ENCODE measurements at places on chromosomes 7 and 10. TPM values are rescaled to one million over a fixed set of nuclear protein-coding genes. Genes with fewer than 3 reads are reported as not detected.
A peak's percentile ranks its signal among the peaks of the same experiment; 100 is the strongest.

SPDYE6 gene
- not detected for total RNA-seq

- DNase-seq = no peak
- no peaks in the 10 kb centered on the region for H3K27me3 ChIP-seq
- no peaks in the 10 kb centered on the region for H3K4me1 ChIP-seq
- no peak overlapping the region for H3K4me3 ChIP-seq
- no peaks in the 10 kb centered on the region for H3K36me3 ChIP-seq
Observed at GRCh38 chr10:52703451-52703850, 69.1 kb downstream of the MBL2 start.

FFAR4 gene
- total RNA-seq = not detected

- no peak overlapping the region for H3K4me3 ChIP-seq
- H3K4me1 ChIP-seq = no peaks in the 10 kb centered on the region
- H3K36me3 ChIP-seq = no peaks in the 10 kb centered on the region
- H3K27me3 ChIP-seq = no peaks in the 10 kb centered on the region
- no peak overlapping the region for H3K27ac ChIP-seq
Observed at GRCh38 chr7:133155642-133156041, 73.8 kb upstream of the CHCHD3 start.

DNA sequence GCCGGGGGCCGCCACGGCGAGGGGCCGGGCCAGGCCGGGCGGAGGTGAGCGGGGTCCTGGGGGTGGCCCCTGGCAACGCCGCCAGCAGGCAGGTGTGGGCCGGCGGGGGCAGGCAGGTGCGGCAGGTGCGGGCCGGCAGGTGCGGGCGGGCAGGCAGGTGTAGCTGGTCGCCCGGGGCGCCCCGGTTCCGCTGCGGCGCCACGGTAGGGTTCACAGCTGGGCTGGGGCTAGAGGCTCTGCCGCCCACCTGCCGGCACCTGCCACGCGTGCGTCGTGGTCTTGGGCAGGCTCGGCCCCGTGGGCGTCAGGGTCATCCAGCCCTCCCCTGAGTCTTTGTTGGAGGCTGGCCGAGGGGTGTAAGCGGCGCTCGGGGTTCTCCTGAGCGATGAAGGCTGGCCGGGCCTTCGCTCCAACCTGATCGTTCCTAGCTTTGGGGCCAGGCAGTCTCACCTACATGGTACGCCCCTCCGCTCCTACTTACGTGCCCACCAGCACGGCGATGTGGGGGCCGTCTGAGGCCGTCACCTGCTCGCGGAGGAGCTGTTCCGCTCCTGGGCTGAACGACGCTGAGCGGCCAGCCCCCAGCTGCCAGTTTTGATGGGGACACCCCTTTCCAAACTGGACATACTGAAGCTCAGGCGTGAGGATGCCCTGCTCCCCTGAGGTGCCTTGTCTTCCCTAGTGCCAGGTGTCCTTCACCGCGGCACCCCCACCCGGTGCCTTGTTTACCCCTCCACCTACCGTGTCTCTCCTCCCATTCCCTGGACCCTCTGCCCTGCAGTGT is 493 bp downstream of the ZMIZ2 start:
- peak overlapping the region; percentile 36 for H3K27ac ChIP-seq
- peaks cover 12% of the 10 kb centered on the region for H3K4me1 ChIP-seq
- no peak for DNase-seq
- no peaks in the 10 kb centered on the region for H3K36me3 ChIP-seq

STOX1 gene
- 1.2 TPM for total RNA-seq

GRCh38 chr7:22997871-22998518 is 15.9 kb downstream of the HYCC1 start:
- DNase-seq = no peak
- H3K4me1 ChIP-seq = no peaks in the 10 kb centered on the region
- no peaks in the 10 kb centered on the region for H3K36me3 ChIP-seq

THSD7A gene
- 6.8 TPM for total RNA-seq

C7orf33 gene
- not detected for total RNA-seq

OPALIN gene
- not detected for total RNA-seq

DNA sequence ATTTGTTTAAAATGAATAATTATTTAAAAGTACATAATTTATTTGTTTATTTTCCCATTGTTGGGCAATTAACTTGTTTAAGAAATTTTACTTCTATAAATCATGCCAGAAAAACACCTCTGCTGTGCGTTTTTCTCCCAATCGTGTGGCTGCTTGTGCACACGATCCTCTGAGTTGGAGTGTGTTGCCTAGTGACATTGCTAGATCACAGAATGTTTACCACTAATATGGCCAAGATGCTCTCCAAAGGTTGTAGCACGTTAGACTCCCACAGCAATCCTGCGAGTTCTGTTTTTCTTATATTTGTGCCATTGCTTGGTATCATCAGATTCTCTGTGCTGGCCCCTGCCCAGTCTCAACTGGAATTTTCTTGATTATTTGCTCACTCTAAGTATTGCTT is 207.1 kb upstream of the ADCY1 start:
- H3K36me3 ChIP-seq = no peaks in the 10 kb centered on the region
- no peaks in the 10 kb centered on the region for H3K4me1 ChIP-seq
- H3K4me3 ChIP-seq = no peak overlapping the region
- no peaks in the 10 kb centered on the region for H3K27me3 ChIP-seq
- no peak overlapping the region for H3K27ac ChIP-seq

GRCh38 chr7:158537516-158537882 is 50.1 kb downstream of the PTPRN2 start:
- no peaks in the 10 kb centered on the region for H3K4me1 ChIP-seq
- no peaks in the 10 kb centered on the region for H3K36me3 ChIP-seq
- H3K4me3 ChIP-seq = no peak overlapping the region
- DNase-seq = no peak
- H3K27me3 ChIP-seq = no peaks in the 10 kb centered on the region

MCM10 gene
- not detected for total RNA-seq

SNCG gene
- 35.5 TPM for total RNA-seq

GRCh38 chr10:89001024-89001728 is 10.6 kb downstream of the FAS start:
- H3K27me3 ChIP-seq = no peaks in the 10 kb centered on the region
- peaks cover 15% of the 10 kb centered on the region for H3K4me1 ChIP-seq
- H3K36me3 ChIP-seq = no peaks in the 10 kb centered on the region
- peak overlapping the region; percentile 99 for H3K27ac ChIP-seq
- DNase-seq = no peak
- no peak overlapping the region for H3K4me3 ChIP-seq

FAM25A gene
- total RNA-seq = not detected

DNA sequence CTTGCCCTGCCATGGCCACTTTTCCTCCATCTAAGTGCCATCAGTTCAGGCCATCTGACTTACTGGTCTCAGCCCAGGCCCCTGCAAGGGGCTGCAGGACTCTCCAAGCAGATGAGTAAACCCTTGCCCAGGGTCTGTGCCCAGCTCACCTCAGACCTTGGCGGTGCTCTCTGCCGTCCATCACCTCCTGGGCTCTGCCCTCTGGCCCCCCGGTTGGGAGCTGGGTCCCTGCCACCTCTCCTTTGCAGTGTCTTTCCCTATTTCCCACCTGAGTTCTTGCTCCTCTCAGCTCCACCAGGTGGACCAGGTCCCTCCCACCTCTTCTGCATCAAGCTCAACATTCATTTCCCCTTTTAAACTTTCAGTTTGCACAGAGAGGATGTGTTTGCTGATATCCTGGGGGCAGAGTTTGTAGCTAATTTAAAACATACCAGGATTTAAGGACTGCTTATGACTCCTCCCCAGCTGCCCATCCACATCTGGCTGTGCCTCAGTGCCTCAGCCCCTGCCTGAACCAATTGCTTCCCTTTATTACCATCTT is 135.5 kb downstream of the SLIT1 start:
- H3K4me3 ChIP-seq = no peak overlapping the region
- no peaks in the 10 kb centered on the region for H3K36me3 ChIP-seq
- DNase-seq = no peak
- H3K27ac ChIP-seq = no peak overlapping the region

CLCN1 gene
- total RNA-seq = not detected

ZNF425 gene
- total RNA-seq = 4.7 TPM

PAX4 gene
- total RNA-seq = not detected

UCMA gene
- total RNA-seq = not detected

DNA sequence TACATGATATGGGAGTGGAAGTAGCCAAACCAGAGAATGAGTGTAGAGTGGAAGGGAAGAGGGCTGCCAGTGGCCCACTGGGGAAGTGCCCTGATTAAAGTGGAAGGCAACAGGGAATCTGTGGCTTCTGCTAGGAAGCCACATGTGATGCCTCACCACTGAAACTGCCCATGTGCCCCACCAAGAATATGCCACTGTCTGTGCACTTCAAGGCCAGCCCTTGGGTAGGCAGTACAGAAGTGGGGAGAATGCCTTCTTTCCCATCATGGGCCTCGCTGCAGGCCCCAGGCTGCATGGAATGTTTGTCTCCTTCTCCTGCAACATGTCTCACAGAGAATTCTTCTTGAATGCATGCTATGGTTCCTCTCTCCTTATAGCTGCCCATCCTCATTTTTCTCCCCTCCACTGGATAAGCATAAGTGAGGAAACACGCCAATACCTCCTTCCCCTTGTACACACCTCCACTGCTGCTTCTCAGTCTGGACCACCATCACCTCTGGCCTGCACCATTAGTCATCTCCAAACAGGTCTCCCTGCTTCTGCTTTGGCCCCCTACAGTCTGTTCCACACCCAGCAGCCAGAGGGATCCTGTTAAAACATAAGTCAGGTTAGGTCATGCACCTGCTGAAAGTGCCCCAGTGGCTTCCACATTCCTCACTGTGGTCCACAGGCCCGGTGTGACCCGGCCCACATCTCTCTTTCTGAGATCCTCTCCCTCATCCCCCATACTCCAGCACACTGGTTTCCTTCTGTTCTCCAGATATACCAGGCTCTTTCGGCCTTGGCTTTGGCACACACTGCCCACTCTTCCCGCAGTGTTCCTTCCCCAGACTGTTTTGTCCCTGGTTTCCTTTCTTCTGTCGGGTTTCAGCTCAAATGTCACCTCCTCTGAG is 37.1 kb downstream of the SNX10 start:
- no peaks in the 10 kb centered on the region for H3K27me3 ChIP-seq
- H3K4me1 ChIP-seq = no peaks in the 10 kb centered on the region
- no peaks in the 10 kb centered on the region for H3K36me3 ChIP-seq
- no peak overlapping the region for H3K4me3 ChIP-seq
- no peak for DNase-seq
- H3K27ac ChIP-seq = no peak overlapping the region

DNA sequence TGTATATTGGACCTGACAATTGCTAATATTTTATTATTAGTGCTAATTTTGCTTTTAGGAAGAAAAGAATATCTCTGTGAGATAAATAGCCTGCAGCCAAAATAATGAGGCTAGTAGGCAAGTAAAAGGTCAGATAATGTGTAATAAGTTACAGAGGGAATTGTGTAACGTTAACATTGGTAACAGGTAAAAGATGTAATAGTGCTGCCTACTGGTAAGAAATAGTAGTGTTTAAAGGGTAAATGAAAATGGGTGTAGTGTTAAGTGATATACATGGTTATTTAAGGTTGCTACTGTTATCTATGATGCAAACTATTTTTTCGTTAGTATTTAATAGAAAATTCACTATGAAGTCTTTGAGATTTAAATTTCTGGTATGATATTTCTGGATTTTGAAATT is 9.2 kb upstream of the FOXP2 start:
- no peaks in the 10 kb centered on the region for H3K36me3 ChIP-seq
- H3K27ac ChIP-seq = no peak overlapping the region

DNA sequence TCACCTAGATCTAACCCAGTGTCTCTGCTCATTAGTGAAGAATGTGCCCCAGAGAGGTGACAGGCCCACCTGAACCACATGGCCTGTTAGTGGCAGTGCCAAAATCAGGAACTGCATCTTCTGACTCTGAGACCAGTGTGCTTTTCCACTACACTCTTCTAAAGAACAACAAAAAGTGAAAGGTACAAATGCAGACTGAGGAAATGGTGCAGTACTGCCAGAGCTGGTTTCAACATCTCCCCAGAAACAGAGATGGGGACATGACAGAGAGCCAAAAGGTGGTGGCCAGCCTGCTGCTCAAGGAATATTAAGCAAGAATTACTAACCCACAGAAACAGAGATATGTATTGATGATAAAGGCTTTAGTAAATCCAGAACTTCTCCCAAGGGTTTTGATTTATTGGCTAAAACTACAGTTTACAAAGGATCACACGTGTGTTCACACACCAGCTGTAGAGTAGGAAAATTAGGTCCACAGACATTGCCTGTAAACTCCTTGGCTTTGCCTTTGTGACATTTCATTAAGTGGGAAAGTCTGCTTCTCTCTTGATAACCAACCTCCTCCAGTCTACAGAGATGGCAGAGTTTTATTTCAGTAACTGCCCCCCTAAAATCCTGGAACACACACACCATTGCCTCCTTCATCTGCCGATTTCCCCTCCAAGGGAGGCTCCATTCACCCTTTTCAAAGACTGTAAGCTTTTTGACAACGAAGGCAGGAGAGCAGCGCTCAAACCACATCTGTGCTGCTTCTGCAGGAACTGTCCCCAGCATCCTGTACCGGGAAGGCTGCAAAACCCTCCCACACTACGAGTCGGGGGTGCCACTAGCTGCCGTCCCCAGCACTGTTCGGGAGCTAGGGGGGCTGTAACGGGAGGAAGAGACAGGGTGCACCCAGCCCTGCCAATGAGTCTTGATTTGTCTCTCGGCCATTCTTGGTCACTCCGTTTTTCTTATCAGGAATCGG is 29.8 kb downstream of the GSDME start:
- no peaks in the 10 kb centered on the region for H3K36me3 ChIP-seq
- no peaks in the 10 kb centered on the region for H3K27me3 ChIP-seq
- no peak for DNase-seq
- no peaks in the 10 kb centered on the region for H3K4me1 ChIP-seq

SFR1 gene
- 7.9 TPM for total RNA-seq

GRCh38 chr10:113604572-113604971 is 51.7 kb downstream of the HABP2 start:
- no peaks in the 10 kb centered on the region for H3K27me3 ChIP-seq
- no peak overlapping the region for H3K27ac ChIP-seq
- no peaks in the 10 kb centered on the region for H3K36me3 ChIP-seq
- H3K4me1 ChIP-seq = no peaks in the 10 kb centered on the region
- H3K4me3 ChIP-seq = no peak overlapping the region

GRCh38 chr10:131131726-131132591 is 179.6 kb downstream of the TCERG1L start:
- H3K27me3 ChIP-seq = no peaks in the 10 kb centered on the region
- H3K4me1 ChIP-seq = peaks cover 18% of the 10 kb centered on the region

CNPY1 gene
- total RNA-seq = not detected

DNA sequence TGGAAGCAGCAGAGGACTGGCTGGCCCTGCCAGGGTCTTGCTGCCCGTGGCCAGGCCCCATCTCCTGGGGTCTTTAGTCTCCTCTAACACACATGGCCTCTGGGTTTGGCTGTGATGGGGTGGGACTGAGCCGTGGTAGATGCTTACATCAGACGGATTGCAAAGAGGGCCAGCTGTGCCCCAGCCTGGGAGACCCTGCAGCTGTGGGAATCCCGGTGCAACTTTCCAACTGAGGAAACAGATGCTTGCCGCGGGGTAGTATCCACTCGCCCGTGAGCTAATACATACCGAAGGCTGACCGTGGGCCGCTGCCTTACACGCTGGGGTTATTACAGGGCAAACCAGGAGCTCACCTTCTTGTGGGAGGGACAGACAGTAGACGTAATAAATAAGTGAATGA is 24.1 kb upstream of the SH2B2 start:
- DNase-seq = no peak
- no peaks in the 10 kb centered on the region for H3K4me1 ChIP-seq
- H3K4me3 ChIP-seq = no peak overlapping the region
- no peak overlapping the region for H3K27ac ChIP-seq
- no peaks in the 10 kb centered on the region for H3K36me3 ChIP-seq

- H3K4me3 ChIP-seq = no peak overlapping the region
- no peaks in the 10 kb centered on the region for H3K27me3 ChIP-seq
- no peaks in the 10 kb centered on the region for H3K4me1 ChIP-seq
- no peaks in the 10 kb centered on the region for H3K36me3 ChIP-seq
Observed at GRCh38 chr7:68246189-68246633, 1249.6 kb downstream of the TYW1 start.

GRCh38 chr10:18079665-18080295 is 60.4 kb upstream of the CACNB2 start:
- no peaks in the 10 kb centered on the region for H3K27me3 ChIP-seq
- no peak for DNase-seq
- H3K4me3 ChIP-seq = no peak overlapping the region
- H3K4me1 ChIP-seq = no peaks in the 10 kb centered on the region

All from ovary (tissue), 10 donors.